ENCODE measurements at places on chromosomes 1 and 21.

- DNase-seq: no peak
Observed at GRCh38 chr1:29939079-29939478, 702.8 kb downstream of the PTPRU start.

GRCh38 chr1:2384941-2385481 lies 6.3 kb downstream of the MORN1 start:
- no peak for DNase-seq

DNA sequence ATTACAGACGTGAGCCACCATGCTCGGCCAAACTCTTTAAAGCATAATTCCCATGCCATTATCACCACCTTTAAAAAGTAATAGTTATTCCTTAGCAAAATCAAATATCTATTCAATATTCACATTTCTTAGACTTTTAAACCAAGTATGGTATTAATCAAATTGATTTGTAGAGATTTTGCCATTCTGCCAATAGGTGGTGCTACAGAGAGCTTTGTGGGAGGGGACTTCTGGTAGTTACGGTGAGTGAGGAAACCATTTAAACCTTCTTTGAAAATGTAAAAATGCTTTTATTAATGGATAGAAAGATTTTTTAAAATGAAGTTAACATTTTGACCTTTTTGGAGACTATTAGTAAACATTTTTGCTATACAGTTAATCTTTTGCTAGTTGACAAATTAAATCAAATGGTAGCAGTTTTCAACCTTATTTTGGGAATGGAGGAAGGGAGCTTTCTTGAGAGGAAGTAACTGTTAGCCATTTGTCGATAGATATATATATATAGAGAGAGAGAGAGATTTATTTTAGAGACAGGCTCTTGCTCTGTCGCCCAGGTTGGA lies 19.3 kb downstream of the IARS2 start:
- DNase-seq: no peak

- no peak for DNase-seq
Observed at GRCh38 chr1:29807689-29808088, 571.4 kb downstream of the PTPRU start.

DNA sequence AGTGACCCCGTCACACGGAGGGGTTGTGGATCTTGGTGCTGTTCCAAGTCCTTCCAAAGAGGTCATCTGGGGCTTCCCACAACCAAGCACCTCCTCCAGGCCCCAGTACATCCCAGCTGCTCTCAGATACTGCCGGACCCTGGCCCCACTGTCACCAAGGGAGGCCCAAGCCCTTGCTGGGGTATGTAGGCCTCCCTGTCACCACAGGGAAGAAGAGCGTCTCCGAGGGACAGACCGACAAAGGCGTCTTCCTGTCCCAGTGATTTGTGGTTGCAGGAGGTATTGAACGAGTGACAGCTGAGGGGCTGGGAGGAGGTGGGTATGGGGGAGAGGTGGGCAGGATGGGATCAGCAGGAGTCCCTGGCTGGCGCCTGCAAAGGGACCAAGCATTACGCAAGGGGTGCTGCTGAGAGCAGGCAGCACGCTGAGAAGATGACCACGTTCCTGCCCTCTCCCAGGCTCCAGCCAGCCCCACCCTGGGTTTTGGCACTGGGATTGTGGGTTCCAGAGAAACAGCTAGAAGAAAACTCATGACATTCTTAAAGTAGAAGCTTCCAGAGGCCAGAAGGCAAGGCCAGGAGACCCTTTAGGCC lies 29.7 kb downstream of the LRP8 start:
- peak; percentile 39 for DNase-seq

- no peak for DNase-seq
Observed at GRCh38 chr21:40640266-40640789, 206.6 kb downstream of the DSCAM start.

GRCh38 chr1:224724566-224724965 lies 108.4 kb downstream of the CNIH3 start:
- no peak for DNase-seq

DNA sequence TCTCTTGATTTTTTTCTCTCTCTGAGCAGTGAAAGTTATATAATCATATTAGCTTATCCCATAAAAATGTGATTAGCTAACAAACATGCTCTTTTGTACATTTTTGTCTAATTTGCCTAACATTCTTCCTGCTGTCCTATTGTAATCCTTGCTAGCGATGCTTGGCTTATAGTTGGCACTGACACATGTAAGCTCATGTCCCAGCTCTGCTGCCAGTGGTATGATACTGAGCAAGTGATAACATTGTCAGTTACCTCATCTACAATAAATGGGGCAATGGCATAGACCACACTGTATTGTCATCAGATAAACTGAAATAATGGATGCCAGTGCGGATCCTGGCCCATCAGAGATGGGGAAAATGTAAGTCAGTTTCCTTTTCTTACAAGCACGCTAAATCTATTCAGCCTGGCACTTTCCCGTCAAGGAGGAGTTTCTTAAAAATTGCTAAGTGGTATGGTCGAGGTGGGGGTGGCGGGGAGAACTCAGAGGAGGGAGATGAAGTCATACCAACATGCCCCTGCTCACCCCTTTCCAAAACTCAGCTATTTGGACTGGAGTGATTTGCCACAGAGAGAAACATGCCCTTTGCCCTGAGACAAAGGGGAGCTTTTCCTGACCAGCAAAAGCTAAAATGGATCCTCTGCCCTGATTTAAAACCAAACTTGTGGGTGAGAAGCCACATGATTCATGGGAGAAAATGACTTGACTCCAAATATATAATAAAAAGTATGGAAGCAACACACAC lies 1.3 kb downstream of the FYB2 start:
- DNase-seq: no peak

DNA sequence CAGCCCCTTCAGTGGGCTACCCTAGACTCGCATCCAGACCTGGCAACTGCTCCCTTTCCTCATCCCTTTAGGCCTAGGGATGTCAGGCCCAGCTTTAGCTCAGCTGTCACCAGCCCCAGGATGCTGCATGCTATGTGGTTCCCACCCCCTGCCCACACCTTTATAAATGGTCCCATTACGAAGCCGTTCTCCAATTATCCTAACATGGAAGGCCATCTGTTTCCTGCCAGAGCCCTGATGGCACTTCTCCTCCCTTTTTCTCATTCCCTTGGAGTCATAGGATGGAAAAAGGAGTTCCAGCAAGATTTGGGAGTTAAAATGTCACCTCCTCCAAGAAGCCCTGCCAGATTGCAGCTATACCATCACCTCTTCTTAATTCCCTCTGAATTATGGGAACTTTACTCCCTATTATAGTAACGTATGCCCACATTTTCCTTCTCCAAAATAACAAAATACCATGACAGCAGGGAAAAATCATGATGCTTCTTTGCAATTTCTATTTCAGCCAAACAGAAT lies 205.0 kb upstream of the GRIK3 start:
- no peak for DNase-seq

- DNase-seq: peak; percentile 61
Observed at GRCh38 chr1:21586846-21587601, 77.8 kb downstream of the ALPL start.

DNA sequence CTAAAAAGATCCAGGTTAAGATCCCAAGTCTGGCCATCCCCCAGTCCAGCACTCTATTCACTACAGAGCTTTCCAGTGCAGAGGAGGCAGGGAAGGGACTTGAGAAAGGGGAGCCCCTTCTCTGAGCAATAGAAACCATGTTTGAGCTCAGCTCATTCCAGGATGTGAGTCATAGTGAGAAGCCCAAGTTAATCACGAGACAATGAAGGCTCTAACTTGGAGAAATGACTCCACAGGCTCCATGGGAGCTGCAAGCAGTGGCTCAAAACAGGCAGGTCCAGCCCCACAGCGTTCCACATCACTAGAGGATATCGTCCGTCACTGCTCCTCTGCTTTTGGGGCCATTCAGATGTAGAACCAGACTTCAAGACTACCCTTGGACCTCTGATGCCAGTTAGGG lies 59.1 kb downstream of the CAMK2N1 start:
- peak; percentile 86 for DNase-seq

GRCh38 chr21:31893851-31894415 lies 21.1 kb downstream of the HUNK start:
- DNase-seq: no peak

DNA sequence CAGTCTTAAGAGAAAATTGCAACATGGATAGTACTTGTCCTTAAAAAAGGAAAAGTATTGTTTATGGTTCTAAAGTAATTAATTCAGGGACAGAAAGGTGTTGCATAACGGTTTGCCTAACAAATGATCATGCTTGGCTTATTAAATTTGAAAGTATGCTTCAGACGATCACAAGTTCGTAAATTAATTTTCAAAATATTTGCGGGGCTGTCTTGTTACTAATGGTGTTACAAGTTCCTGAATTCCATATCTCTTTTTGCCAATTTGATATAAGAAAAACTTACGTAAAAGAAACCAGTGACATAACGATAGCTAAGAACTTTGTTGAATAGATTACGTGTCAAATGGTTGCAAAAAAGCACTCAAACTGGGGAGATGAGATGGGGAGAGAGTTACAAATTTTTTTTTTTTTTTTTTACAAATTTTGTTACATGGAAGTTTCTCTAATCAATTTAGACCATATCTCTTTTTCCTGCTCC lies 1.3 kb downstream of the AGO3 start:
- no peak for DNase-seq

GRCh38 chr1:37471345-37472231 lies 2.8 kb upstream of the ZC3H12A start:
- peak; percentile 80 for DNase-seq

- no peak for DNase-seq
Observed at GRCh38 chr1:210645582-210646257, 317.0 kb downstream of the HHAT start.

DNA sequence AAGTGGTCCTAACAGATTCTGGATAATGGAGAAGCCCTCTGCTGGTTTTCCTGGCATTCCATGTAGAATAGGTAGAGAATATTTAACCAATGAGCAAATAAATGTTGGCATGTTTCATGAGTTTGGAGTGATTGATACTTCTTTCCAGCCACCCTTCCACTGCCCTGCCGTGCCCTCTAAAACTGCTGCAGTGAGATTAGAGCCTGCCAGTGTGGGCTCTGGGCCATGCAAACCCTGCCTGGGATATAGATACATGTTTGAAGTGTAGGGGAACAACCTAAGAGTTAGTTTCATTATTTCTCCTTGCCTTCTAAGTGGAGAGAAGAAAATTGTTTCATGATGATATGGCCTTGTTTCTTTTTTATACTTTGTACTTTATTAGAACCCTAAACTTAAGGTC lies 10.4 kb downstream of the UBE2Q1 start:
- DNase-seq: no peak

- DNase-seq: no peak
Observed at GRCh38 chr1:87202922-87203655, 125.6 kb upstream of the LMO4 start.

DNA sequence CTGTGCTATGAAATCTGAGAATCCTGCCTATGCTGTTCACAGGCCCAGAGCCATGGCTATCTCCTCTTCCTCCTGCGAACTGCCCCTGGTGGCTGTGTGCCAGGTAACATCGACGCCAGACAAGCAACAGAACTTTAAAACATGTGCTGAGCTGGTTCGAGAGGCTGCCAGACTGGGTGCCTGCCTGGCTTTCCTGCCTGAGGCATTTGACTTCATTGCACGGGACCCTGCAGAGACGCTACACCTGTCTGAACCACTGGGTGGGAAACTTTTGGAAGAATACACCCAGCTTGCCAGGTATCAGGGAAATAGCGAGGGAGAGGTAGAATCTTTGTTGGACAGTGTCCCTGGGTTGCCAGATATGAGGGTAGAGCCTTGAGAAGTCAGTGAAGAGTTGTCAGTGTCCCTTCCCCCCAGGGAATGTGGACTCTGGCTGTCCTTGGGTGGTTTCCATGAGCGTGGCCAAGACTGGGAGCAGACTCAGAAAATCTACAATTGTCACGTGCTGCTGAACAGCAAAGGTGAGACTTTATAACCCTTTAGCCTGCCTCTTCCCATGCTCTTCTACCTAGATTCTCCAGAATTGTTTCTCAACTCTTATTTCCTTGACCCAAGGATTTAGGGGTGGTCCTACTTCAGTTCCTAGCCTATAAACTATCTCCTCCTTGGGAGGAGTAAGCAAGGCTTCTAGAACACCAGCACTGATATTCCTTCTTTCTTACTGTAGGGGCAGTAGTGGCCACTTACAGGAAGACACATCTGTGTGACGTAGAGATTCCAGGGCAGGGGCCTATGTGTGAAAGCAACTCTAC lies 1.4 kb downstream of the NIT1 start:
- peak; percentile 54 for DNase-seq
